ENCODE measurements at places on chromosomes 3 and 15. TPM values are rescaled to one million over a fixed set of nuclear protein-coding genes. Genes with fewer than 3 reads are reported as not detected.

- no peak for DNase-seq
Observed at GRCh38 chr3:15948388-15948787, 150.6 kb upstream of the ANKRD28 start.

- no peak for DNase-seq
Observed at GRCh38 chr3:112116748-112117186, 16.3 kb downstream of the GCSAM start.

- no peak for DNase-seq
Observed at GRCh38 chr3:164200053-164200823, 878.1 kb downstream of the SI start.

SPATA12 gene
- total RNA-seq = not detected

DNA sequence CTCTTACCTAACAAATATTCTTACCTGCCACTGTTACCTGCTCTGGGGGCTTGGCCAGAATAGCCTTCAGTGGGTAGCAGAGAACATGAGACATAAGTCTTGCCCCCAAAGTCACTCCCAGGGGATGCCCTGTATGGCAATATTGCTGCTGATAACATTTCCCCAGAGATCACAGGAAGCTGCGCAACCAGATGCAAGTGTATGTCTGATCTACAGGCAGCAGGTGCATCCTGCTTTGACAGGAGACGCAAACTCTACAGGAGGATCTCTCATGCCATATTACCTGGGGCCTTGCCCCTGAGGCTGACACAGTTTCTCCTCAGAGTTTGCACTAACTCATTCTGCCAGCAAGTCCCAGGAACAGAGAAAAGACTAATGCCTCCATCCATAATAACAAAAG is 174.4 kb upstream of the LPP start:
- DNase-seq = no peak

GRCh38 chr3:33798113-33798417 is 365 bp upstream of the PDCD6IP start:
- peak; percentile 18 for DNase-seq

LHFPL4 gene
- total RNA-seq = 14.6 TPM

DNA sequence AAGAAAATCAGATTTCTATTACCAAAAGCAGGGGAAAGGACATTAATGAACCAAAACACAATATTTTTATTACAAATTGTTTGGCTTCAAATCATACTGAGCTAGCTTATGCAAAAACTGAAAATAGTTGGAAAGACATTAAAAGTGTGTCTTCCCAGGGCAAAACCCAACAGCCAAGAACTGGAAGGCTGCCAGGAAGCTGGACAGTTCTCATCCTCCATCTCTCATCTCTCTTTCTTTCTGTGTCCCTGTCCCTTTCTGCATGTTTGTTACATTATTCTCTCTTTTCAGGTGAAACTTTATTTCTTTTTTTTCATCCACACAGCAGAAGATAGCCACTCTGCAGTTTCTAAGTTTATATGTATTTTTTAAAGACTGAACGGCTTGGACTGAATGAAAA is 41.1 kb upstream of the SNTN start:
- DNase-seq = no peak
